ENCODE measurements at places on chromosomes 2 and 18.
A peak's percentile ranks its signal among the peaks of the same experiment; 100 is the strongest.

- DNase-seq = no peak
Observed at GRCh38 chr2:203673933-203674332, 32.5 kb upstream of the CD28 start.

- no peak for DNase-seq
Observed at GRCh38 chr2:215436705-215437565, 1.1 kb upstream of the FN1 start.

- no peak for DNase-seq
Observed at GRCh38 chr2:112754564-112754963, 9.8 kb downstream of the CKAP2L start.

DNA sequence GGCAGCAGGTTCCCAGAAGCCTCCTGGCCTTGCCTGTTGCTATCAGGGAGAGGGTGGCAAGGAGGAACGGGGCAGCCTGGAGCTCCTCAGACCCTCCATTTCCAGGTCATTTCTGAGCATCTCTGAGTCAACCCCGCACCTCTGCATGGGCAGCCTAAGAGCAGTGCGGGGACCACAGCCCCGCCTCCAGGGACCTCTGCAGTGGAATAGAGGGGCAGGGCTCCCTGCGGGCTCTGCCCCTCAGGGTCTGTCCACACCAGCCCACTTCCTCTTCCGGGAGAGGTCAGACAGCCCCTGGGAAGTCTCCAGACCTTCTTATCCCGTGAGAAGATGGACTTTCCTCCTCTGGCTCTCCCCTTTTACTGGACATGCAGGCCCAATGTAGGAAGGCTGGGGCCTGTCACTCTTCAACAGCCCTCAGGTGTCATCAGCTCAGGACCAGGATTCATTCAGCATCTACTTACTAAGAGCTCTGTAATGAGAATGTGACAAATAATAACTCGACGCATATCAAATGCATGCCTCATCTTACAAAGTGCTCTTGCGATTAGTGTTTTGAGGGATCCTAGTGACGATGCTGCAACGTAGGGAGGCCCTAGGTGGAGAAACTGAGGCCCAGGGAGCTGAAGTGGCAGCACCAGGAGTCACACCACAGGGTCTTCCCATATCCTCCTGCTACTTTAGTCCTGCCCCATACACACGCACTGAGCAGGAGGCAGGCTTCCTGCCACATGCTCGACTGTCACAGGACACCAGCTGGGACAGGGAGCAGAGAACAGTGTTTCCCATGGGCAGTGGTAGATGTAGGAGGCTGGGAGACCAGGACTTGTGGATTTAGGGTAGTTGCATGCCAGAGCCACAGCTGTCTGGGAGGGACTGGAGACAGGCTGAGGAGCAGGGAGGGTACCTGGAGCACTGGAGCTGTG lies 28.0 kb downstream of the SH2D6 start:
- no peak for DNase-seq

DNA sequence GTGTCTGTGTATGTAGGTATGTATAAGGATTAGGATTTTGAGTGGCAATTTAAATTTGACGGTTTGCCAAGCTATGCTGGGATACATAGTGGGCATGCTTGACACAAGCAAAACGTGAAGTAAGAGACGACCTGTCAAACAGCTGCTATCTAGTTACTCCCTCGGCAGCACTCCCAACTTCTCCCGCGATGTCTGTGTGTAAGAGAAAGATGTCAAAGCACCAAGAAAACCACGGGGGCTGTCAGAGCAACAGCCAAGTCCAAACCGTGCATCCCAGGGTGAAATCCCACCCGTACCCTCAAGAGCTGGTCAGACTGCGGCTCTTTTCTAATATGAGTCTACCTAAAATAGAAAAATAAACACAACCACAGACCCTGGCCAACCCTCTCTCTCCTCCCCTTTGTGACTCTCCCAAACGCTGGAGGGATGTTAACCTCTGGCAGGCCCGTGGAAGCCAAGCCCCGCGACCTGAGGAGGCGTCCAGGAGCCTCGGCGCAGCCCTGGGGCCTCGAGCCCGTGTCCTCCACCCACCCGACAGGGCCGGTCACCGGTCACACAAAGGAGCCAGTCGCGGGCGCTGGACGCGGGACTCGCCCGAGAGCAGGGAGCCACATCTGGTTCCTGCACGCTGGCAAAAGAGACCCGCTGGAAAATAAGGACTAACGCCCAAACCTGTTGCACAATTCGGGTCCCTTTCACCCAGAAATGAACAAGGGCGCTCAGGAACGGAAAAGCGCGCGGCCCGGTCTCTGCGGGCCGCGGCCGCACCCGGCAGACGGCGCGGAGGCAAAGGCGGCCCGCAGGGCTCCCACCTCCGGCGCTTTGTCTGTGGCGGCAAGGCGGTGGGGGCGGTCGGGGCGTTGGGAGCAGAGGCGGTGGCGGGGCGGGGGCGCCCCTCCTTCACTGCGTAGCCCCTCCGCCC lies 925 bp downstream of the SESTD1 start:
- DNase-seq = peak; percentile 71

DNA sequence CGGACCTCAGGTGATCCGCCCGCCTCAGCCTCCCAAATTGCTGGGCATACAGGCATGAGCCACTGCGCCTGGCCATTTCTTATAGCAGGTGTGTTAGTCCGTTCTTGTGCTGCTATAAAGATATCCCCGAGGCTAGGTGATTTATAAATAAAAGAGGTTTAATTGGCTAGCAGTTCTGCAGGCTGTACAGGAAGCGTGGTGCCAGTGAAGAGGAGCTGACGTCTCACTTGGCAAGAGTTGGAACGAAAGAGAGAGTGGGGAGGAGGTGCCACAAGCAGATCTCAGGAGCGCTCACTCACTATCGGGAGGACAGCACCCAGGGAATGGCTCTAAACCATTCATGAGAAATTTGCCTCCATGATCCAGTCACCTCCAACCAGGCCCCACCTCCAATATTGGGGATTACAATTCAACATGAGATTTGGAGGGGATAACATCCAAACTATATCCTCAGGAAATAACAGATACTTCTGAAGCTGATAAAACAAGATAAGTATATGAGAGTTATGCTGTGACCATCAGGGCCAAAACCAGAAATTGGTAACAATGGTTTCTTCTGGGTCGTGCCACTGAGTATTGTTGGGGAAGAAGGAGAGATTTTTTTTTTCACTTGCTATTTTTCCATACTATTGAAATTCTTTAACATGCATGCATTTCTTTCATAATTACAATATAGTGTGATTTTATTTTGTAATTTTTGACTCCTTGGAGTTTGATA lies 7.4 kb upstream of the RMC1 start:
- DNase-seq = no peak

GRCh38 chr2:7703543-7704144 lies 786.4 kb downstream of the RNF144A start:
- no peak for DNase-seq

- DNase-seq = no peak
Observed at GRCh38 chr2:239247401-239248245, 153.2 kb downstream of the HDAC4 start.

DNA sequence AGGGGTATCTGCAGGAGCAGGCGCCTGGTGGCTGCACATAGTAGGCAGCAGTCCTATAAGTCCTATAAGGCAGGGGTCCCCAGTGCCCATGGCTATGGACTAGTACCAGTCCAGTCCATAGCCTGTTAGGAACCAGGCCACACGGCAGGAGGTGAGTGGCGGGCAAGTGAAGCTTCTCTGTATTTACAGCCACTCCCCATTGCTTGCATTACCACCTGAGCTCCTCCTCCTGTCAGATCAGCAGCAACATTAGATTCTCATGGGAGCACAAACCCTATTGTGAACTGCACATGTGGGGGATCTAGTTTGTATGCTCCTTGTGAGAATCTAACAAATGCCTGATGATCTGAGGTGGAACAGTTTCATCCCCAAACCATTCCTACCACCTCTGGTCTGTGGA lies 33.1 kb downstream of the STK25 start:
- DNase-seq = no peak

GRCh38 chr2:238649936-238650518 lies 197.9 kb upstream of the TWIST2 start:
- DNase-seq = no peak

DNA sequence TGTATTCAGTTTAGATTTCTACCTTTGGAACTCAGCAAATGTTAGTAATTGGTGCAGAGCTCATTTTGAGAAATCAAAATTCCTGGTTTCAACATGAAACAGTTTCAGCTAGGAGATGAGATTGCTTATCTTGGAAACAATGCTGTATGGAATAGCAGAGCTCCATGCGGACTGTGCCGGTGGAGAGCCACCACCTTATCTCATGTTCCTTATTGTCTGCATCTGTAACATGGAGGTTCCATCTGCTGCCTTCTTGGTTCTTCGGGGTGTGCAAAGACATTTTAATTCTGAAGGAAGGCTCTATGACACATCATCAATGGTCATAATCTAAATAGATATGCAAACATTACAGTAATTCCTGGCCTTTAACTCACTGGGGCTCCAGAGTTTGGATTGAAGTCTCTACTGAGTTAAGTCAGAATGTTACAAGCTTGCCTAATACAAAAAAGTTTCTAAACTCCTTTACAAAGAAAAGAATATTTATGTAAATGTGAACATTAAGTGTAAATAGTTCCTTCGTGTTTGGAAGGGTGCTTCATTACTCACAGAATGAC lies 65.3 kb downstream of the PRKRA start:
- no peak for DNase-seq

GRCh38 chr2:43221763-43222474 lies 4.5 kb downstream of the ZFP36L2 start:
- peak; percentile 91 for DNase-seq

GRCh38 chr2:15640784-15641183 lies 49.1 kb downstream of the DDX1 start:
- no peak for DNase-seq

DNA sequence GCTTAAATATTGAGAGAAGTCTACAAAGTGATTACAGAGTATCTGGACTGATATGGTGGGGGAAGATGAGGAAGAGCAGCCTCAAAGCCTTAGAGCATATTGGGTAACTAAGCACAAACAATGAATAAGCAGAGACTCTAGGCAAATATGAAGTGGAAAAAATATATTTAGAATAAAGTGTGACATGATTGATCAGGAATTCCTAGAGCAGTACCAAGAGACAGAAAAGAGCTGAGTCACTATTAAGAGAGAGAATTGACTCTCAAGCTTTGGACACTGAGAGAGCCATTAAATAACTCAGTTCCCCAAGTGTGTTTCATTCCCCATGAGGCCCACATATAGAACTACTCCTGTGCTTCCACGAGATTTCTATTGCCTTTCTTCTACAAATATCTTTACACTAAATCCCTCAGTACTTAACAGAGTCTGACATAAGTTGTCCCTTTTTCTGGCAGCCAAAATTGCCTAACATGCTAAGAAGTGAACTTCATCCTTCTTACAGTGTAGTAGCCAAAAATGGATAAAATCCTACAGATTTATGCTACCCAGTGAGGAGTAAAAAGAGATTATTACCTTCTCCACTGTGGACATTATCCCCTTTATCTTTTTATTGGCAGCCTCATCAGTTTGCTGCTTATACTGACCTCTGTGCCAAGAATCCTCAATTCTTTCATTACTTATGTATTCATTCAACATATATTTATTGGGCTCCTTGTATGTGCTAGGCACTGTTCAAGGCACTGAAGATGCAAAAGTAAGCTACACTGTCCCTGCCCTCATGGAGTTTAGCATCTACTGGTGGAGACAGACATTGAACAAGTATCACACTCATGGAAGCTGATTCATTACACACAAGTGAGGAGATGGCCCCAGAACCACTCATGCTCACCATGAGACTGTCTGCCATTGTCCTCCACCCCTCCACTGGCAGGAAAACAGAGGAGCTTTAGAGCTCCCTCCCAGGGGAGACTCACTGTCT lies 45.4 kb downstream of the SLC40A1 start:
- no peak for DNase-seq
